ENCODE measurements at places on chromosomes 1 and 21. TPM values are rescaled to one million over a fixed set of nuclear protein-coding genes. Genes with fewer than 3 reads are reported as not detected.
A peak's percentile ranks its signal among the peaks of the same experiment; 100 is the strongest.

Gene CYP4A11
- not detected for polyA plus RNA-seq

Gene BMP8B
- polyA plus RNA-seq: 0.14 TPM

Gene RNF186
- not detected for polyA plus RNA-seq

Gene RORC
- not detected for polyA plus RNA-seq

Gene KCNK2
- polyA plus RNA-seq: not detected

Gene GJA8
- not detected for polyA plus RNA-seq

Gene ETV3L
- polyA plus RNA-seq: not detected

Gene NLRP3
- polyA plus RNA-seq: 56.2 TPM

DNA sequence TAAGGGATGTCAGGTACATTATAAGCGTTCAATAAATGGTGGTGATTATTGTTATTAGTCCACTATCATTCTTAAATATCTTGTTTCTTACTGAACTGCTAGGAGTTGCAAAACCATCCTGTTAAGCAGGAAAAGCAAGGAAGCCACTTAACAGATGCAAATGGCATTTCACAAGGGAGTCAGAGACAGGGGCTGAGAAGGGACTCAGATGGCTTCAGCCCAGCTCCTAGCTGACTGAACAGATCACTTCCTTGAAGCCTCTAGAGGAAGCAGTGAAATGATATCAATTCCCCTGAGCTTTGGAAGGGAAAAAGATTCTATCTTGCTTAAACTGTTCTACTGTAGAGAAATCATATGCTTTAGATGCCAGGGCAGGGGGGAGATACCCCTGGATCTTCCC is 151.5 kb downstream of the ST6GALNAC5 start:
- no peak for DNase-seq

DNA sequence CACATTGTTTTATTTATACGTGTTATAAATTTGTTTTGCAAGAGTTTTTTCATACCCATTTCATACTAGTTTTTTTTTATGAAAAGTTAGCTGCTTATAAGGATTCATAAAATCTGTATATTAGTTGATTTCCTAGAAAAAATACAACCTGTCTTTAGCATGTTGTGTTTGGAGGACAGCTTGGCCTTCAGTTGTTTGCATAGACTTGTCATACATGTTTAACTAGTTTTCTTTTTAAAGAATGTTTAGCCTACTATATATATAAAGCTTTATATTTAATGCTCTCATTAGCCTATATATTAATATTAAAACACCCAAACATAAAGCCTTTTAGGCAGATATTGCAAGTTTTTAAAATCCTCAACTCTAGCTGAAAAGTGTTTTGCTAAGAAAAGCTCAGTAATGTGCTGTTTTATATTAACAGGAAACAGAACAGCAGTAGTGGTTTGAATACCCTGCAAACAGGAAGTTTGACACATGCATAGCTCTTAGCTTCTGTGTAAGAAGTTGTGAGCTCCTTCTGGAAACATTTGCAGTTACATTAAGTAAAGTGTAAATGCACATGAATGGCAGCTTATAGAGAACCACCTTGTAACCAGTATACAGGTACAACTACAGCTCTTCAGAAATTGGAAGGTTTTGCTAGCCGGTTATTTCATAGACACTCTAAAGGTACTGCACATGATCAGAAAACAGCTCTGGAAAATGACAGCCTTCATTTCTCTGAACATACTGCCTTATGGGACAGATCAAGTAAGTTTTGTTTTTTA is at the start of gene PRKACB:
TSS of gene PRKACB (plus strand) at position 476 of the 770 bp plus-strand sequence. CDS start at position 567, 91 bp downstream.
- DNase-seq: peak; percentile 60

GRCh38 chr1:36894824-36895223 is 139.5 kb downstream of the GRIK3 start:
- DNase-seq: no peak

GRCh38 chr1:175385316-175385715 is 192.7 kb upstream of the KIAA0040 start:
- no peak for DNase-seq

GRCh38 chr1:183562701-183563100 is 27.6 kb downstream of the NCF2 start:
- no peak for DNase-seq

DNA sequence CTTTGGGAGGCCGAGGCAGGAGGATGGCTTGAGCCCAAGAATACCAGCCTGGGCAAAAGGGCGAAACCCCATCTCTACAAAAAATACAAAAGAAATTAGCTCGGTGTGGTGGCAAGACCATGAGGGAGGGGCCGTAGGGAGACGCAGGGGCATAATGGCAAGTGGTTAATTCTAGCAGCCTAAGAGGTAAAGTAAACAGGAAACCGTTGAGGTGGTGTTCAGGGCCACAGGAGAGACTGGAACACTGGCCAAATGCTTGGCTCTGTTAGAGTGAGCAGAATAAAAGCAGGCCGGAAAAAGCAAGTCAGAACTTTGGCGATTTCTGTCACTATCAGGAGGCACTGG is 89.2 kb downstream of the RIPK4 start:
- no peak for DNase-seq

DNA sequence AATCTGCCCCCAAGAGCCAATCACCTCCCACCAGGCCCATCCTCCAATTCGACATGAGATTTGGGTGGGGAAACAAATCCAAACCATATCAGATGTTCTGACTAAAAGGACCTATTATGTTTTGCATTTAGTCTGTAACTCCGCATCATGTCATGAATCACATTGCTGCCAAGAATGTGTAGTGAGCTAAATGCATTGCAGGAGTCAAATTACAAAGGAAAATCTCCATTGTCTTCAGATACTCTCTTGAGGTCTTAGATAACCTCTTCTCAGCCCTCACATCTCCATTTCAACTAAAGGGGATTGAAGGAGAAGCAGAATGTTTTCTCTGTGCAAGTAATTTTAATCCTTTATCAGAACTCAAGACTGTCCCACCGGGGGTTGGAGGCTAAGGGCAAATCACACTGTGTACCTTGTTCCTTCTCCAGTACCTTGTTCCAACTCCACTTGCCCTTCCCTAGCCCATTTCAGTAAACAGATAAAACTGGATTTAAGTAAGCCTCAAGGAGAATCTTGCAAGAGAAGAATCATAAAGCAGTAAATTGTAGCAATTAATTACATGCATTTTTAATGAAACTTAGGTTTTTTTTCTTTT is 34.1 kb downstream of the EXTL2 start:
- DNase-seq: no peak

DNA sequence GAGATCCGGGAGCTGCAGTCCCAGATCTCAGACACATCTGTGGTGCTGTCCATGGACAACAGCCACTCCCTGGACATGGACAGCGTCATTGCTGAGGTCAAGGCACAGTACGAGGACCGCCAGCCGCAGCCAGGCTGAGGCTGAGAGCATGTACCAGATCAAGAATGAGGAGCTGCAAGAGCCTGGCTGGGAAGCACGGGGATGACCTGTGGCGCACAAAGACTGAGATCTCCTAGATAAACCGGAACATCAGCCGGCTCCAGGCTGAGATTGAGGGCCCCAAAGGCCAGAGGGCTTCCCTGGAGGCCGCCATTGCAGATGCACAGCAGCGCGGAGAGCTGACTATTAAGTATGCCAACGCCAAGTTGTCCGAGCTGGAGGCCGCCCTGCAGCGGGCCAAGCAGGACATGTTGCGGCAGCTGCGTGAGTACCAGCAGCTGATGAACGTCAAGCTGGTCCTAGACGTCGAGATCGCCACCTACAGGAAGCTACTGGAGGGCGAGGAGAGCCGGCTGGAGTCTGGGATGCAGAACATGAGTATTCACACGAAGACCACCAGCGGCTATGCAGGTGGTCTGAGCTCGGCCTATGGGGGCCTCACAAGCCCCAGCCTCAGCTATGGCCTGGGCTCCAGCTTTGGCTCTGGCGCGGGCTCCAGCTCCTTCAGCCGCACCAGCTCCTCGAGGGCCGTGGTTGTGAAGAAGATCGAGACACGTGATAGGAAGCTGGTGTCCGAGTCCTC is 25.5 kb downstream of the ETV3L start:
- peak; percentile 49 for DNase-seq

- DNase-seq: no peak
These were observed 84.9 kb downstream of the C4BPA start for GRCh38 chr1:207188901-207189300.

GRCh38 chr1:109354929-109355328 is 42.8 kb downstream of the SORT1 start:
- no peak for DNase-seq

DNA sequence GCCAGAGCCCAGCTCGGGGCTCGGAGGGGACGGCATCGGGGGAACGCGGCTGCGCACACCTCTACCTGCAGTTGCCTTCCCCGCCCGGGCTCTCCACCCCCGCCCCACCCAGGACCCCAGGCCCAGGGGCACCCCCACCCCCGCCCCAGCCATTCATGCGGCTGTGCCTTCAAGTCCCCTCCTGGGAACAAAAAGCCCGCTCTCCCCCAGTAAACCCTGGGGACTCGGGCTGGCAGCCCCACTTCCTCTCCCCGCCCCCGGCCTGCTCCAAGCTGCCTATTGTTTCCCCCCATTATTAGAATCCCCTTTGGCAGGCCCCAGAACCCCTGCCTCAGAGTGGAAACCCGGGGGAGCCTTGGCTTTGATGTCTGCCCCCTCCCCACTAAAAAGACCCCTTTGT is 18.0 kb downstream of the MEGF6 start:
- no peak for DNase-seq

GRCh38 chr1:167739752-167740151 is 18.0 kb downstream of the MPZL1 start:
- no peak for DNase-seq

GRCh38 chr1:54640863-54641836 is at the start of gene MROH7:
Gene MROH7, plus strand, starts transcription at chr1:54641786. Its CDS starts 11,141 bp downstream, at chr1:54652927.
- DNase-seq: no peak

GRCh38 chr1:41051022-41051421 is 29.5 kb upstream of the SLFNL1 start:
- no peak for DNase-seq

DNA sequence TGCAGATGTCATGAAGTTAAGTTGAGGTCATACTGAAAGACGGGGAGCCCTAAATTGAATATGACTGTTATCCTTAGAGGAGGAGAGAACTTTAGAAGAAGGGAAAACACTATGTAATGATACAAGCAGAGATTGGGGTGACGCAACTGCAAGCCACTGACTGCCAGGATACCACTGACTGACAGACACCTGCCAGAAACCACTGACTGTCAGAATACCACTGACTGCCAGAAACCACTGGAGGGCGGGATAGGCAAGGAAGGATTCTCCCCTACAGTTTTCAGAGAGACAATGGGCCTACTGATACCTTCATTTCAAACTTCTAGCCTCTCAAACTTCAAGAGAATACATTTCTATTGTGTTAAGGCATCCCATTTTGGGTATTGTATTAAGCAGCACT is 388.7 kb downstream of the USH2A start:
- DNase-seq: no peak

DNA sequence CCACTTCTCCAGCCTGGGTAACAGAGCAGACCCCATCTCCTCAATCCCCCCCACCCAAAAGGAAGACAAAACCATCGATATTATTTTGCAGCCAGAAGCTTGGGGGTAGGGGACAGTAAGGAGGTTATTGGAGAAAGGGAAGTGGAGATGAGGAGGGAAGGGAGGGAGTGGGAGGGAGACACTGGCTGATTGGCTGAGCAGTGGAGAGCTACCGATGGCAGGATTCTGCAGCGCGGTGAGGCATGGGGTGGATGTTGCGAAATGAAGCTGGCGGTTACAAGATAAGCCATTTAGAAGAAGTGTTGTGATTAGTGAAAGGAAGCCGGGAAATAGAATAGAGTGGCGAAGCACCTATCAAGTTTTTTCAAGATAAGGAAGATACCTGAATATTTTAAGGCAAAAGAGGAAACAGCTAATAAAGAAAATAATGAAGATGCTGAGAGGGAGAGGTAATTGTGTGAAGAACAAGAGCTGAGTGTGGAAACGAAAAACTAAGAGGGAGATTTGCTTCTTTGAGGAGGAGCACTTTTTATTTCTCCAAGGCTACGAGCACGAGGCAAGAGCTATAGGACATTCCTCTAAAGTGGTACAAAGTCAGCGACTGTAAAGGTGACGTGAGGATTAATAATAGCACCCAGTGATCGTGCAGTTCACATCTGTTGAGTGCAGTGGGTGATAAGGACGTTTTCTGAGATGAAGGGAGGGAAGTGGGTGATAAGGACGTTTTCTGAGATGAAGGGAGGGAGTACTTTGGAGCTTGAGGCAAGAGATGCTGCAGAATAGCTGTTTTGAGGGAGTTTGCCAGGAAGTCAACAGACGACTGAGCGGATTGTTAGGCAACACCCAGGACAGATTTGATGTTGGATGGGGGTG is 103.2 kb upstream of the KIF26B start:
- DNase-seq: peak; percentile 86

DNA sequence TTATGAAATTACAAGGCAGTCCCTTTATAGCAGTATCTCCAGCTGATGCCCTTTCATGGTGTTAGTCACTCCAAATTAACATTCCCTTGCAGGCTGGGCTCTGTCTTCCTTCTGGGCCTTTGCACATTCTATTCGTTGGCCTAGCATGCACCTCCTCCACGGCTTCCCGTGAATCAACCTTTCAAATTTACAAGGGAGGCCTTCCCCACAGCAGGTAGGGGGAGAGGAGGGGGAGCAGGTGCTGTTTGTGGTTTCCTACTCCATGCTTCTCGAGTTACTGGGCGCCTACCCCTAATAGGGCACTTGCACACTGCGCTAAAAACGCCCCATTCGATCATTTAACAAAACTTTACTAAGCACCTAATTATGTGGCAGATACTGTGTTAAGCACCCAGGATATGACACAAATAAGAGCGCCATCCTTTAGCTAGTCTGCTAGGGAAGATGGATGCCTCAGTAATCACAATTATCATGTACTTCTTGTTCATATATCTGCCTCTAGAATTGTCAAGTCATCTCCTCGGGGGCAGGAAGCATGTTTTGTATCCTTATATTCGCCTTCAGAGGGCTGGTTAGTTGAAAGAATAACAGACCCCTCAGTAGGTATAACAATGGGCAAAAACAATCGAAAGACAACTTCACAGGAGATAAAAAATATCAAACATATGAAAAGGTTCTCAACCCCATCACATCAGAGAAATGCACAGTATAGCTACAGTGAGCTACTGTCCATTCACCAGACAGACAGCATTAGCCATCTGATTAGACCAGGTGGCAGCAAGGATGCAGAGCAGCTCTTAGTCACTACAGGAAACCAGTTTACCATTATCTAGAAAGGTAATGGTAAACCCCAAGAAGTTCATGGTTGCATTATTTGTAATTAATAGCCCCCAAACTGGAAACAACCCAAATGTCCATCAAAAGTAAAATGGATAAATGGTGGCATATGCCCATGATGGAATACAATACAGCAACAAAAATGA is 1.7 kb upstream of the ADAR start:
- no peak for DNase-seq

DNA sequence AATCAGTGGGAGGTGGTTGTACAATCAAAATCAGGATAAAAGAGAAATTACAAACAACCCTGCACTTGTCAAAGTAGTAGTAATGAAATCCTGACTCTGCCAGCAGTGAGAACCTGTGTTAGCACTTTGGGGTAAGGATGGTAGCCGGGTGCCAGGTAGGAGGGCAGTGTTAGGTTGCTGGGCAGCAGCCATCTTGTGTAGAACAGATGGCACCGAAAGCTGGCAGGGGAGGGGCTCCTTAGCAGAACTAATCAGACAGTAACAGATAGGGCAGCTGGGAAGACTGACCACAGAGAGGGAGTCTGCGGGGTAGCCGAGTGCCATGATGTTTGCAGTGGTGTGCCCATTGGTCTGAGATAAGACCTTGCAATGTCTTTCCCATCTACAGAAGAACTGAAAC is 137.3 kb downstream of the SDCCAG8 start:
- no peak for DNase-seq
